Astrocyte of the cerebellum (primary cell): ENCODE measurements at places on chromosomes 2 and 18.
A peak's percentile ranks its signal among the peaks of the same experiment; 100 is the strongest.

DNA sequence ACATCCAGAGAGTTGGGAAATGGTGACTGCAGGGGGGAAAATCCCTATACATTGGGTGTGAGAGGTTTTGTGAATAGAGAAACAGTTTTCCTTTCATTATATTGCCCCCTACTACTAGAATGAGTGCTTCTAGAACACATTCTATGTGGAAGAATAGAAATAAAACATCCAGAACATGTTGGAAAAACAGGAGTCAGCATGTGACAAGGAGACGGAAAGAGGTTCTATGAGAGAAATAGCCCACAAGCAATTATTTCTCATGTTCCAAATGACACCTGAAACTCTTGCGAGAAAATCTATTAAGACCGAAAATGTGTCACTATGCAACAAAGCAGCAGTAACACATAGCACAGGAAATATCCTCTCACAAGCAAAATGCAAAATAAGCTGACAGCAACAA lies 202.7 kb upstream of the SPOPL start:
- DNase-seq: no peak

DNA sequence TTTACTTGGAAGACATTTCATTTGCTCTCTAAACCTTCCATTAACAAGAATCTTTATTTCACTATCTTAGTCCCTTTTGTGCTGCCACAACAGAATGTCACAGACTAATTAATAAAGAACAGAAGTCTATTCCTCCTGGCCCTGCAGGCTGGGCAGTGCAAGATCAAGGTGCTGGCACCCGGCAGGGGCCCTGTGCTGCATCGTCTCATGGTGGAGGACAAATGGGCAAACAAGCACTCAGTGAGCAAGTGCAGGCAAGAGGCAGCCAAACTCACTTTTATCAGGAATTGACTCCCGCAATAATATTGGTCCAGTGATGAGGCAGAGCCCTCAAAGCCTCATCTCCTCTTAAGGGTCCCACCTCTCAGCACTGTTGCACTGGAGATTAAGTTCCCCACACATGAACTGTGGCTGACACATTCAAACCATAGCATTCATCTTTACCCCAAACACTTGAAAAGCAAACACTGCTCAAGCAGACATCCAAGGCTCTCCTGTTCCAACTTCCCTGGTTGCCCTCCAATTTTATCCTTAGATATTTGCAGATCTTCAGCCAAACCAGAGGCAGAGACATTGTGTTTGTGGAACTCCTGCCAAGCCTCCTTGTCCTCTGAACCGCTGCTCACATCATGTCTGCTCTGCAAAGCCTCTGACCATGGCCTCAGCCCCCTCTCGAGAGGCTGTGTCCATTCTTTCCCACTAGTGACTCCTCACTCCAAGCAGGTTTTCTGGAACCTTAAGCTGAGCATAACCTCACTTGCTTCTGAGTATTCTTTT lies 404.4 kb upstream of the SOX11 start:
- peak; percentile 85 for DNase-seq

- DNase-seq: peak; percentile 50
These were observed 75.3 kb upstream of the STPG4 start for GRCh38 chr2:47230418-47230817.

- no peak for DNase-seq
These were observed 112.1 kb upstream of the FHL2 start for GRCh38 chr2:105510761-105511528.

- no peak for DNase-seq
These were observed 32.8 kb downstream of the ITPRID2 start for GRCh38 chr2:181924336-181924735.

GRCh38 chr2:72824224-72824842 lies 1.5 kb downstream of the EXOC6B start:
- no peak for DNase-seq

DNA sequence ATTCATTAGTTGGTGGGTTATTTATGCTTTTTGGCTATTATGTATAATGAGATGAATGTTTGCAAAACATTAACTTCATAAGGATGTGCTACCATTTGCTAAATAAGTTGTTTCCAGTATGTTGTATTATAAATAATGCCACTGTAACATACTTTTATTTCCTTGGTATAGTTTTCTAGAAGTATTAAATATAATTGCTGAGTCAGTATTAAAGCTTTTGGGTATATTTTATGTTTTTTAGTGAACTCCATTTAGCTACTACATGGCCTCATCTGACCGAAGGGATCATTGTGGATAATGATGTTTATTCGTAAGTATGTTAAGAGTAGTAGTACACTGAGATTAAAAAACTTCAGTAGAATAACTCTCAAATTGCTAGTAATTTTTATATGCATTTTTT lies 73.8 kb downstream of the RAB3GAP1 start:
- no peak for DNase-seq

DNA sequence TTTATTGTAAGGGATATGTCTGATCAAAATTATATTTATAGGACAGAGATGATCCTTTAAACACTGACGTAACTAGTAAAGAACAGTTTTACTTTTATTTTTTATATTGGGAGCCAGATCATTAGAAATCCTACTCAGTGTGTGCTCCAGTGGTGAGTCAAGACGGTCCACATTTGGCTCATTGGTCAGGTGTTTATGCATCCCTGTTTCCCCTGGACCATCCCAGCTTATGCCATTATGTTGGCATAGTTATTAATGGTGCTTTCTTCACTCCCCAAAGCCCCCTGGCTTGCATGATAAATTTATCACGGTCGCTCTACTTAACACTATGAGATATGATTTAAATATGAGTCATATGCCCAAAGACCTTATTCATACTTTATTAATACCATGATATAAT lies 293.4 kb downstream of the XIRP2 start:
- no peak for DNase-seq

DNA sequence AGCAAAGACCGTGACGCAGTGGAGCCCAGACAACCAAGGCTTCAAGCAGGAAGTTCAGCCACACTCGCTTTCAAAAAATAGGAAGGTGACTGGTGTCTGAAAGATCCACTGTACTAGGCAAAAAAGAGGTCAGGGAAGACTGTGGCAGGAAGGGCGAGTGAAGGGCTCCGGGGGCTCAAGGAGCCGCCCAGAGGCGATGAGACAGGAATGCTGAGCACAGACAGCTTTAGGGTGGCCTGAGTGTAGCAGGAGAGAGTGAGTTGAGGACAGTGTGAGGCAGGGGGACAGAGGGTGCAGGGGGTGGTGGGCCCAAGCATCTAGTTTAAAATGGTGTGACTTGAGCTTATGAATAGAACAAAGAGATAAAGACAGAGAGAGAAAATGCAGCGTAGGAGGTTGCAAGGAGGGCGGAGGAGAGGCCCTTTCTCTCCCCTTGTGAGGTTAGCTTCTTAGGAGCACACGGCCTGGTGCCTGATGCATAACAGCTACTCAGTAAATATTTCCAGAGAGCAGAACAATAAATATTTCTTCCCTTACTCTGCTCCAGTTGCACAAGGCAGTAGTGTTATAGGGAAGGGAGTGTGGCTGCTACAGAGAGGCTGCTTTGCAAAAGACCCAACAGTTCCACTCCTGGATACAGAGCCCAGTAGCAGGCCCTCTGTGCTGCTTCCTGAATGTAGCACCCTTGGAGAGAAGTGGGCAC lies 789.7 kb upstream of the RAB6C start:
- no peak for DNase-seq

DNA sequence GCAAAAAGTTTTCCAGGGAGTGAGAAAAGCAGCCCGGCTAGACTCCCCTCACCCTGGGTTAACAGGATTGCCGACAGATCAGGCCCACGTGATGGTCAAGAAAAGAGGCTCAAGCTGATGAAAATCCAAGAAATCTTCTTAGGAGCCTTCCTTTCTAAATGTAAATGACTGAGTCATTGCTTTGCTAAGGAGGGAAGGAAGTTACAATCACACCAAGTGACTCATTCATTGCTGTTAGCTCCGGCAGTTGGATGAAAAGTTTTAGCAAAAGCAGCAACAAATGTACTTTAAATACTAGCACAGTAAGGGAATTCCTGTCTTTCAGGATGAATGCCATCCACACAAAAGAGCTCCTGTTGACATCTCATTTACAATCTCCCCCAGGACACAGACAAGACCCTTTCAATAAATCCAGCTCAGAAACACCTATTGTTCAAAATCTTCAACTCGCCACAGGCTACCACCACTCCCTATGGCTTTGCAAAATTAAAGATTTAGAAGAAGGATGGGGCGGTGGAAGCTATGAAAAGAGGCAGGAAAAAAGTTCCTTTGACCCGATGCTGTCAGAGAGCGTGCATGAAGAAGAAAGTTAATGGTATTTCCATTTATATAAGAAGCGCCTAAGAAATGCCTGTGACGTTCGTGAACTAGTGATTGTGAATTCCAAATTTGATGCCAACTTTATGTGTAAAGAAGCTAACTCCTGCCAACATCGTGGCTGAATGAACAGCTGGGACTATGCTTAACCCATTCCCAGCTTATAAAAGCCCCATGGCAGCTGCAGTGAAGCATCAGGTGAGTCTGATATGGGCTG lies 153.7 kb downstream of the TGIF1 start:
- DNase-seq: peak; percentile 89

DNA sequence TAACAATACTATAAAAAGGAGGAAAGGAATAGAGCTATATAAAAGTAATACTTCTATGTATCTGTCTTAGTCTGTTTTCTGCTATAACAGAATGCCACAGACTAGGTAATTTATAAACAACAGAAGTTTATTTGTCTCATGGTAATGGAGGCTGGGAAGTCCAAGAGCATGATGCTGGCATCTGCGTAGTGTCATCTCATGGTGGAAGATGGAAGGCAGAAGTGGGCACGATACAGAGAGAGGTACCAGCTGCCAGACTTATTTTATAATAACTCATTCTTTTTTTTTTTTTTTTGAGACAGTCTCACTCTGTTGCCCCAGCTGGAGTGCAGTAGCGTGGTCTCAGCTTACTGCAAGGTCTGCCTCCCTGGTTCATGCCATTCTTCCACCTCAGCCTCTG lies 4.3 kb downstream of the DHX57 start:
- DNase-seq: no peak

DNA sequence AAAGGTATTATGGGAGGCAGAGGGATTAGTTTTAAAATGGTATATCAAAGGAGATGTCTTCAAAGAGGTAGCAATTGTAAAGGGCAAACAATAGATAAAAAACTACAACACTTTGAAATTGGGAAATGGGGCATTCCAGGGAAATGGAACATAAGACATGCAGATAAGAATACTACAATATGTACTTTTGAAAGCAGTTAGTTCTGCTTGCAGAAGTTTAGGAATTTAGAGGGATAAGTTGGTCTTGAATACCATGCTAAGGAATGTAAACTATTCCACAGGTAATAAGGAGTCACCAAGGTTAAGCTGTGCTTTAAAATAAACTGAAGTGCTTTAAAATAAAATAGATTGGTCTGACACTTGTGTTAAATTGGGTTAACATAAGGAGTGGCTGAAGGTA lies 571.7 kb upstream of the ACVR2A start:
- DNase-seq: no peak

- DNase-seq: no peak
These were observed 123.6 kb downstream of the LPIN1 start for GRCh38 chr2:11870064-11870463.

DNA sequence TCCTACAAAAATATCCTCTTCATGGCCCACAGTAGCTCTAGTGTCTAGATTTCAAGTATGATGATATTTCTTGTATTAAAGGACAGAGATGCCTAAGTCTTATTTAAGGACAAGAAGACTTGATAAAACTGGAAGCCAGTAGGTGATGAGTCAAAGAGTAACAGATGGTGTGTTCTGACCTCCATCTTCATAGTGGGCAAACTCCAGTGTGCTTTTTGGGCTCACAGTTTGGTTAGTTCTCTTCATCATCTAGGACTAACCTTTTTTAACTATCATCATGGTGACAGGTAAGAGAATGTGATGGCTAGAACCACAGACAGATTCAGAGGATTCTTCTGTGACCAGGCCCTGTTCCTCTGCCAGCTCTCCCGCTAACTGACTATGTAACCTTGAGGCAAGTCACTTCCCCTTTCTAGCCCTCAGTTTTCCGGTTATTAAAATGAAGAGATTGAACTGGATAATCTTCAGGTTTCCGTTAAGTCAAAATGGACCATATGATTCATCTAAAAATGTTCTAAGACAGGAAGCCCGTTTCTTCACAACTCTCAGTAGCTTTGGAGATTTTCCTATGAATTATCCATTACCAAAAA lies 140.3 kb upstream of the RASGRP3 start:
- no peak for DNase-seq

- DNase-seq: peak; percentile 3
These were observed 582.4 kb upstream of the RAB6C start for GRCh38 chr2:129396980-129397599.

DNA sequence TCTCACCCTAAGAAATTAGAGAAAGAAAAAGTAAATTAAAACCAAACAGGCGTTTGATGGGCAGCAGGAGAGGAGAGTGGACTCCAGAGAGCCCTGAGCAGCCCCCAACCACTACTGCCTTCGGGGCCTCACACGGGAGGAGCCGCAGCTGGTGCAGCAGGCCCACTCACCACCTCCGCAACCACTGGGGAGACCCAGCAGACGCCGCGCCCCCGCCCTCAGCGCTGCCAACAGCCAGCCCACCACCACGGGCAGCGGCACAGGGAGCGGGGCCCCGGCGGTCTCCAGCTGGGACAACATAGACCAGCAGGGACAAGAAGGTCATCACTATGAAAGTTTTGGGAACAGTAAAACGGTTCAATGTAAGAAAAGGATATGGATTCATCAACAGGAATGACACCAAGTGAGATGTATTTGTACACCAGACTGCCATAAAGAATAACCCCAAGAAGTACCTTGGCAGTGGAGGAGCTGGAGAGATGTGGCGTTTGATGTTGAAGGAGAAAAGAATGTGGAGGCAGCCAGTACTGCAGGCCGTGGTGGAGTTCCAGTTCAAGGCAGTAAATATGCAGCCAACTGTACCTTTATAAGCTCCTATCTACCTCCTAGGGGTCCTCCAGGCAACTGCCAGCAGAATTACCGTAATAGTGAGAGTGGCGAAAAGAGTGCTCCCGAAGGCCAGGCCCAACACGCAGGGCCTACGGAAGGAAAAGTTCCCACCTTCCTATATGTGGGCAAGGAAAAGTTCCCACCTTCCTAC lies 76.5 kb downstream of the OLA1 start:
- no peak for DNase-seq

DNA sequence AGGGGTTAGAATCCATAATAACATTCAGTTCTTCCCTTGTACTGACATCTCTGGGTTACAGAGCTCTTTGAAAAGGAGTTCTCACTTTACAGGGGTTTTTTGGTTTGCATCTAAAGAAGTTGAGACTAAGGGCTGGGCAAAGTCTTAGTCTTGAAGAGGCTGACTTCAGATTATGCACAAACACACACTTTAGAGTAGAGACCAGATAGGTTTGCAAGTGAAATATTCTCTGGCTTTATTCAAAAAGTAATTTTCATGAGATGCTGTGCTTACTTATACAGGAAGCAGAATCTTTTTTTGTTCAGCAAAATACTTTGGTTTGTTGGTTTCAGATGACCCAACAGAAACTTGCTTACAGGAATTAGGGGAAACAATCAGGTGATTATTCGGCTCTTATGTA lies 410.9 kb upstream of the LRRTM1 start:
- no peak for DNase-seq

GRCh38 chr2:120966510-120967254 lies 231.0 kb downstream of the GLI2 start:
- no peak for DNase-seq

GRCh38 chr18:42401131-42401673 lies 446.2 kb downstream of the PIK3C3 start:
- no peak for DNase-seq
